Breast epithelium (tissue), 4 donors: ENCODE measurements at places on chromosomes 2 and 18. TPM values are rescaled to one million over a fixed set of nuclear protein-coding genes. Genes with fewer than 3 reads are reported as not detected.

The ABCB11 gene
- total RNA-seq = under 0.01 TPM

The FLACC1 gene
- total RNA-seq = 1.6 TPM

The ZNF638 gene
- total RNA-seq = 290 TPM

The MYCN gene
- total RNA-seq = 0.59 TPM

The SLC30A3 gene
- total RNA-seq = not detected

The ASB18 gene
- not detected for total RNA-seq

The ENOSF1 gene
- 96.0 TPM for total RNA-seq

The STPG4 gene
- not detected for total RNA-seq

The OR6B2 gene
- not detected for total RNA-seq

The COLEC11 gene
- 1.9 TPM for total RNA-seq

The ITGB6 gene
- total RNA-seq = 46.1 TPM

The ARL4C gene
- total RNA-seq = 61.0 TPM

The ELOA2 gene
- not detected for total RNA-seq

The SH3RF3 gene
- 3.2 TPM for total RNA-seq

The SOX11 gene
- total RNA-seq = not detected
